Activated T-helper 1 cell treated with anti-CD3 and anti-CD28 coated beads, Interleukin-2, amount 50 U/mL, for 16 hours (primary cell): ENCODE measurements at places on chromosomes 6 and 20.

DNA sequence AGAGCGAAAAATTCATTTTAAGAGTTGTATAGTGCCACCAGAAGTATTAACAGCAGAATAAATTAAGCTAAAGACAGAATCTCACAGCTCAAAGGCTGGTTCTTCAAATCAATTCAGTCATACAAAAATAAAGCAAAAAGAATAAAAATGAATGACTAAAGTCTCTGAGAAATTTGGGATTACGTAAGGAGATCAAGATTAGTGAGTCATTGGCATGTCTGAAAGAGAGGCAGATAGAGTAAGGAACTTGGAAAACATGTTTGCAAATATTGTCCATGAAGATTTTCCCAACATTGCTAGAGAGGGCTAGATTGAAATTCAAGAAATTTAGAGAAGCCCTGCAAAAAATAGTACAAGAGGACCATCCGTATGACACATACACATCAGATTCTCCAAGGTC is 1413.9 kb upstream of the ADGRB3 start:
- no peak for DNase-seq

- DNase-seq: no peak
Observed at GRCh38 chr6:132333639-132334520, 67.4 kb downstream of the MOXD1 start.

DNA sequence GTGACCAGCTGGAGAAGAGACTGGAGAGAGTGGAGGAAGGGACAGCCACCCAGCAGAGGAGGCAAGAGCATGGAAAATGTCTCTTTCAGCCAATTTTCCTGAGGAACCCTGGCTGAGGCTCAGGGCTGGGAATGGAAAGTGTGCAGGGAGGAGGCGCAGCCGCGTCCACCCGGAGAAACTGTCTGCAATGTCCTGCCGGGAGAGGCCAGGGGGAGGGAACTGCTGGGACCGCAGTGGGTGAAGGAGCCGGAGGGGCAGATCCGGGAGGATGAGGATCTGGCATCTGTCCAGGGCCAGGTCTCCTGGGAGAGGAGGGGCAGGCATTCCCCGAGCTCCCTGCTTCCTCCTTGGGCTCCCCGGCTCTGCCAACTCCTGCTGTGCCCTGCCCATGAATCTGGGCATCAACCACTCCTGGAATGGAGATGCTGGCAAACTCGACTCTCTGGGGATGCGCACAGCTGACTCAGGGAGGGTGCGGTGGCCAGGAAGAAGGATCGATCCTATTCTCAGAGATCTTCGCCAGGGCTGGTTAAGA is 17.4 kb upstream of the HM13 start:
- DNase-seq: no peak

DNA sequence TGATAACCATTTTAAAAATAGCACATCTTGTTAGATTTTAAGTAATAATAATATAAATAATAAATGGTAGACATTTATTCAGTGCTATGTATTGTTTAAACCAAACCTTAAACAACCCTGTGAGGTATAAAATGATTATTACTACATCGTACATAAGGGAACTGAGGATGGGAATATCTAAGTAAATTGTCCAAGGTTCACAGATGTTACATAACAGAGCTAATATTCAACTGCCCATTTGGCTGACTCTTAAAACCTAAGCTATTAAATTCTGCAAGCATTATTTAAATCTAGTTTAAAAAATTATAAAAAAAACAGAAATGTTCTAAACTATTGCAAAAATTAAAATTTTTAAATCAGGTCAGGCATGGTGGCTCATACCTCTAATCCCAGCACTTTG is 175.1 kb downstream of the COL19A1 start:
- DNase-seq: no peak

GRCh38 chr20:54231036-54231435 is 23.1 kb downstream of the PFDN4 start:
- DNase-seq: no peak

GRCh38 chr20:17614176-17614811 is 44.4 kb downstream of the DSTN start:
- DNase-seq: no peak

GRCh38 chr20:49579874-49580812 is 12.2 kb upstream of the PTGIS start:
- DNase-seq: no peak

DNA sequence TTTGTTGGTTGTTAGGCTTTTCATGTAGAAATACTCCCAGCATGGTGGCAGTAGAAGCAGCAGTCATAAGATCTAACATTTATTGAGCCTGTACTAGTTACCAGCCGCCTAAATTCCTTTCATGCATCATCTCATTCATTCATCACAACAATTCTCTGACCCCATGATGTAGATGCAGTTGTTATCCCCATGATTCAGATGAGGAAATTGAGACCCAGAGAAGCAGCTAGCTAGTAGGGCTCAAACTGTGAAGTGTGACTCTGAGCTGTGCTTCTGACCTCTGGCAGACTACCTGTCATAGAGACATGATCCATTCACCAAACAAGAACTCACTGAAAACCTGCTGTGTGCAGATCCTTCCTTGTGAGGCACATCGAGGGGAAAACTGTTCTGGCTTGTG is 16.9 kb downstream of the RREB1 start:
- no peak for DNase-seq

GRCh38 chr6:72769459-72770125 is 147.7 kb downstream of the KCNQ5 start:
- no peak for DNase-seq

DNA sequence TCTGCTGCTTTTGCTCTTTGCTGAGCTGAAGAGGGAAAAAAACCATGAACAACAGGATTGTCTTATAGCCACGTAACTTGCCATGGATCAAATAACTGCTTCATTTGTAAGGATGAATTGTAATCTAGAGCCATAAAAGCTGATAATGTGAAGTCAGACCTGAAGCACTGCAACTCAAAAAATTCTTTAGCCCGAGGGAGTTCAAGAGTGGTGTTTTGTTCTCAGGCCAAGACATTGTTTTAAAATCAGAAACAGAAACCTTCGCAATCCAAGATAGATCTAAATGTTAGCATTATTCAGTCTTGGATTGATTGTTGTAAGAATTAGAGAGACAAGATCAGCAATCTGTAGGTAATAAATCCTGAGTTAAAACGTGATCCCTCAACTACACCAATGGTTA is at the start of gene TRAPPC3L:
TRAPPC3L (minus strand) TSS at position 34 of the 400 bp plus-strand sequence. CDS start 170 bp downstream, outside the sequence.
- DNase-seq: no peak

DNA sequence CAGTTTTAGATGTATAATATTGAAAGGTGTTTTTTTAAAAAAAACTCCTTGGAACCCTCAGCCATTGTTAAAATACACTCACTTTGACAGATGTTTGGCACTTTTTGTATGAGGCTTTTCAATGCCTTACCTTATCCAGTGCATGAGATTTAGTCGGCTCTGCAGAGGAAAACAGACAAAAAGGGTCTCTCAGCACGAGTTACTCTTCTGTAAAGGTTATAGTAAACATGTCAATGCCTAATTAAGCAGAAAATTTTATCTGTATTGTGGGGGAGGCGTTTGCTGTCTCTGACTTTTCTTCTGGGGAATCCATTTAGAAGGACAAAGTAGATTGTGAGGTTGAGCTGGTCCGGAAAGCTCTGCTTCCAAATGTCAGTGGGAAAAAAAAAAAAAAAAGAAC is 278.3 kb downstream of the TSHZ2 start:
- DNase-seq: no peak

GRCh38 chr20:10271494-10272219 is 53.0 kb downstream of the SNAP25 start:
- no peak for DNase-seq

- no peak for DNase-seq
Observed at GRCh38 chr6:13156381-13156780, 172.0 kb downstream of the TBC1D7 start.

DNA sequence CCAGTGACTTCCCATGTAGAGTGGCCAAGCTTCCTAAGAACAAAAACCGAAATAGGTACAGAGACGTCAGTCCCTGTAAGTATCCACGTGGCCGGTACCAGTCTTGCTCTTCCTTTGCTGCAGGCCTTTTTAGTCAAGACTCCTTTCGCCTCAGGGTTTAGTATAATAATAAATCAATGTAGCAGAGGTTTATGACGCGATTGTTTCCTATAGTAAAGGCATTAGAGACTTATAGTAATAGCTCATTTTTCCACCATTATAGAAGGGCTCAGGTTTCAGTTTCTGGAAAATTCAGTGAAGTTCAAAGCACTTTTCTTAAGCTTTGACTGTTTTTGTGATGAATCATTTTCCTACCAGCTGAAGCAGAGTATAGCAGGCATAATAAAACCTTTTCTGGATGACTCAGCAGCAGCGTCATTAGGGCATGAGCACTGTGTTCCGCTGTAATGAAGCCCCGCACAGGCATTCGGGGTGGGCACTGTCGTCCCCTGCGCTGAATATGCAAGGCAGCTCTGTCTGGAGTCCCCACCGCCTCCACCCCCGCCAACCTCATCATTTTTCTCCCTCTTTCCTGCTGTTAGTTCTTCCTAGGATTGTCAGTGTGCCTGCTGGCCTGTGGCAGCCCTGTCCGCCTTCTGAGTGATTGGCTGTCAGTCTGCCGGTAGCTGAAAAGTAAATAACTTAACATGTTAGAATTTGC is 51.3 kb downstream of the PTPN1 start:
- DNase-seq: peak; percentile 50

DNA sequence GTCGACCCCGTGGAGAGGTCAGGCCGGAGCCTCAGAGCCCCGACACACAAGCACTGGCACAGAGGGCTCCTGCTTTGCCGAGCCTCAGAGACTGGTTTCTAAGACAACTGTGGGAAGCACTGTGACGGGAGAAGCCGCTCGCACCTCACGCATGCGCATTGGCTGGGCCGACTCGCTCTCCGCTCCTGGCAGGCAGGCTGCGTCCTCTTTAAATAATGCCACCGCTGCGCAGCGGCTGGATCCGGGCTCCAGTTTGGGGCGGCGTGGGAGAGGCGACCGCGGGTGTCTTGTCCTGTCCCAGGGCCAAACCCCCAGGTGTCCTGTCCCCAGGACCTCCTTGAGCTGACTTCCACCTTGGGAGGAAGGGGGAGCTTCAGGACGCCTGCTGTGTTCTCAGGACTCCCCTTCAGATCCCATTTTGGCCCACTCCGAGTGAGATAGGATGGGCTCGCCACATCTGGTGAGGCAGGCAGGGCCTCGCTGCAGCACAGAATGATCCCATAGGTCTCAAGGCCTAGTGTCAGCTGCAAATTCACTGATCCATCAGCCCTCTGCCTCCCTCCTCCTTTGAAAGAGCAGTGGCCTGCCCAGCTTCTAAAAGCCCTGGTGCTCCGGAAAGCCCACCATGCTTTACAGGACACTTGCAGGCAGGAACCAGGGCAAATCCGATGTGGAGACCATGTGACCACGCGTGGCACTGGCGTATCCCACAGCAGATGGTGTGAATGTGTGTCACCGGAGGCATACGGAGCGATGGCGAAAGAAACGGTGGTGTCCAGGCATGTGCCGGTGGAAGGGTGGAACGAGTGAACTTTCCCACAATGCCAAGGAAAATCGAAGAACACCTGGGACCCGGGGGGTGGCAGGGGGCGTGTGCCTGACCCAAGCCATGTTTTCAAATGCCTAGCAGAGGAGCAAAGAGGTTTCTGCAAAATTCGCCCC is 169.3 kb upstream of the ZNF337 start:
- DNase-seq: peak; percentile 48

- DNase-seq: no peak
Observed at GRCh38 chr6:1383729-1384548, 5.4 kb upstream of the FOXF2 start.

- DNase-seq: no peak
Observed at GRCh38 chr6:136945711-136946121, 23.6 kb downstream of the SLC35D3 start.

- DNase-seq: no peak
Observed at GRCh38 chr6:42251911-42252637, 34.4 kb upstream of the MRPS10 start.

DNA sequence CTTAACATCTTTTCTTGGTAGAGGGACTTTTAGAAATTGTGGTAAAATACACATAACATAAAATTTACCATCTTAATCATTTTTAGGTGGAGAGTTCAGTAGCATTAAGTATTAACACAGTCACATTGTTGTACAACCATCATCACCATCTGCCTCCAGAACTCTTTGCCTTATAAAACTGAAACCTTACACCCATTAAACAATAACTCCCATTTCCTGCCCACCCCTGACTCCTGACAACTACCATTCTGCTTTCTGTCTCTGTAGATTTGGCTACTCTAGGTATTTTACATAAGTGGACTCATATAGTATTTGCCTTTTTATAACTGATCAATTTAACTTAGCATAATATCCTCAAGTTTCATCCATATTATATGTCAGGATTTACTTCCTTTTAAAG is 88.7 kb downstream of the ZHX3 start:
- DNase-seq: no peak
